SW 1271 (cell line): ENCODE measurements at places on chromosomes 3 and 15.

- no peak for DNase-seq
Observed at GRCh38 chr15:58777107-58777506, 6.0 kb downstream of the MINDY2 start.

DNA sequence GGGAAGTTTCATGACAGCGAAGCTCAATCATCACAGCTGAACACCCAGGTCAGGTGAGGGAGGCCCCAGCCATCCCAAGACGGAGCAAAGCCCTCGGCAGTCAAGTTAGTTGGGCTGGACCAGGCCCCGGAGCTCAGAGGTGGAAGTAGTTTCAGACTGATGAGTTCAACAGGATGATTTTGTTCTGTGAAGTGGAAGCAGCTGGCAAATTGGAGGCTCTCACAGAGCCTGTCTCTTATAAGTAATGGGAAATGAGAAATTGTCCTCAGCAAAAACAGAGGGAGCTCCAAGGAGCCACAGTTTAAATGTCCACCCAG, 245.1 kb downstream of the XXYLT1 start:
- DNase-seq: no peak

- no peak for DNase-seq
Observed at GRCh38 chr3:1953536-1953935, 145.1 kb upstream of the CNTN4 start.

DNA sequence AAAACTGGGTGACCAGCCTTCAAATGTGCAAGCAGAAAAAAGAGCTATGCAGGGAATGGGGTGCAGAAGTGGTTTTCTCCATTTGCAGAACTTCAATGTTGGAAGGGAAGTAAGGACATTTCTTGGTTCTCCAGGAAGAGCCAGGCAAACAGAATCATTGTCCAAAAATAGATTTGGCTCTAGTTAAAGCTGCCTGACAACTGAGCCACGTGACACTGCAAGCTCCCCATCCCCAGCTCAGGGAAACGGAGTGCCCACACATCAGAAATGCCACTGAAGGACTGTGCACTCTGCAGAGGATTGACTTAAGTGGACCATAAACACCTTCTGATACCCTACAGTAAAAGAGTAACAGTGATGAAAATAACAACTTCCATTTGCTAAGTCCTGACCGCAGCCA, 195.6 kb upstream of the NSMCE3 start:
- no peak for DNase-seq

DNA sequence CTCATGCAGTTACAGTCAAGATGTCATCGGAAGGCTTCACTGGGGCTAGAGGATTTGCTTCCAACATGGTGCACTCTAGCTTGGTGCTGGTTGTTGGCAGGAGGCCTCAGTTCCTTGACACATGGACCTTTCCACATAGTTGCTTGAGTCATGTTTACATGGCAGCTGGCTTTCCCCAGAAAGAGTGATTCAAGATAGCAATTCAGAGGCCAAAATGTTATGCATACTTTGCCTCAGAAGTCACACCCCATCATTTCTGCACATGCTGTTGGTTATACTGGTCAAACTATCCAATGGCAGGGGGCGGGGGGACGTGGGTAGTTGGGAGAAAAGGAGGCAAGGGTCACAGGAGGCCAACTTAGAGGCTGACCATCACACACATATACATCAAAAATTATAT, 58.7 kb downstream of the FOXB1 start:
- DNase-seq: no peak

DNA sequence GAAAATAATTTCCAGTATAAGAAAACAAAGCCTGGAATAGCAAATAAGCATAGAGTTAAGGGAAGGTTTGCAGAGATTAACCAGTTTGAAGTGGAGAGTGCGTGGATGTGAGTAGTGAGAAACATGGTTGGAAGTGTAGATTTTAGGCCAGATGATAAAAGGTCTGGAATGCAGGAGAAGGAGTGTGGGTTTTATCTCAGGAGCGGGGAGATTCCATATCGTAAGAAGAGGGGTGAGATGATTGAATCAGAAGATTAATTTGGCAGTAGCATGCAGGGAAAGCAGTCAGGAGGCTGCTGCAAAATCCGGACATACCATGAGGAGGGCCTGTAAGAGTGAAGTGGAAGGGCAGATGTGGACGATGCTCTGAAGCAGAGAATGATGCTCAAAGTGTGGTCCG, 13.7 kb downstream of the PPARG start:
- no peak for DNase-seq

GRCh38 chr15:57920911-57921310, 144.6 kb downstream of the ALDH1A2 start:
- DNase-seq: no peak

DNA sequence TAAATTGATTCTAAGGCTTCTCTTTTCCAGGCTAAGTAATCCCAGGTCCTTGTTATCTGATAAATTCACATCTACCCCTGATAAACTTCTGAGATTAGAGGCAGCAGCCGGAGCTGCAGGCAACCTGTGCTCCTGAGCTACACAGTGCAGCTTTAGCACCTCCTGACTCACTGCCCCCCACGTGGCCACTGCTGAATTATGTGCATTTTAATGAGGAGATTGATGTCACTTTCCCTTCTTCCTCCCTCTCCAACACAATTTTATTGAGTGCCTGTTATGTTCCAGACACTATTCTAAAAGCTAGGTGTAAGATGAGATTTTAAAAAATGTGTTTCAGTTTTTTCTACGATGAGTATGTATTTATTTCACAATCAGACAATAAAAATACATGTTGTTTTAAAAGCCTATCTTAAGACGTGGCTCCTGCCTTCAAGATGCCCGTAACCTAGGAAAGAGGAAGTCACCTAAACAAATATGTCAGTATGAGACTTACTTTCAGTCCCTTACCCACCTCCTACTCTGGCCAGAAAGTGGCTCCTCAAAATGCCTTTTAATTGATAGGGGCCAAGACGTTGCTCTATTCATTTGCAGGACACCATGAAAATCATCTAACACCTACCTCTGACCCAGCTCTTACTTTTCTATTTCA, 161.5 kb upstream of the PFN2 start:
- no peak for DNase-seq

- no peak for DNase-seq
Observed at GRCh38 chr3:175346573-175347356, 487.6 kb downstream of the NAALADL2 start.

DNA sequence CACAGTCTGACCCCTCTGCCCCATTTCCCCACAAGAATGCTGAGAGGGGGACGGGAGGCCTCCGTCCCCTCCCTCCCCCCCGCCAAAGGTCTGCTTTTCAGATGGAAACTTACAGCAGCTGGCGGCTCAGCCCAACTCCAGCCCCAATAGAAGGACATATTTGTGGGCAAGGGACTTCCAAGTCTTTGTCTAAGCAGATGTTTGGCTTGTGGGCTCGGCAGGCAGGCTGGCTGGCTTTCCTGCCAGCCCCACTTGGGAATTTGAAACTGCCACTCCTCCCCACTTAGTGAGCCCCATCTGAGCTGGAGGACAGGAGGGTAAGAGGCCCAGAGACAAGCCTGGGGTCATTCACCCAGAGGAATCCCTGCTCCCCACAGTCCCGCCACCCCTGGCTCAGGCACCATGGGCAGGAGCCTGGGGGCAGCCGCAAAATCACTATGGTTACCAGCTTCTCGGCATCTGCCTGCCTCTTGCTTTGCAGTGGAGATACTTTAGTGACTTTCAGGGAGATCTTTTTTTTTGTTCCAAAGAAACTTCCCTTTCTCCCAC, 53.6 kb downstream of the LMCD1 start:
- DNase-seq: no peak

DNA sequence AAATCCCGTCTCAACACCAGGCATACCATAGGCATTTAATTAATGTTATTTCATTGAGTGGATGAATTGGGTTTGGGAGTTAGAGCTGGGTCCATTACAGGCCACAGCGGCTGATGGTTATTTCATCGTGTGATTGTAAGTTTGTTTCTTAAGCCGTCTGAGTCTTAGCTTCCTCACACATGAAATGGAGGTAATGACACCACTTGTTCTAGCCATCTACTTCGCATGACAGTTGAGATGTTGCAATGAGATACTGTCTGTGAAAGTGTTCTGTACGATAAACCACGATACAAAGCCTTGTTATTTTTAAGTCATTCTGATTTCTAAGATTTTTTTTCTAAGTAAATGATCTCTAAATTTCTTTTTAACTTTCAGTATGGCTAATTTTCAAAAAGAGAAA, 8.6 kb upstream of the TP63 start:
- DNase-seq: no peak

DNA sequence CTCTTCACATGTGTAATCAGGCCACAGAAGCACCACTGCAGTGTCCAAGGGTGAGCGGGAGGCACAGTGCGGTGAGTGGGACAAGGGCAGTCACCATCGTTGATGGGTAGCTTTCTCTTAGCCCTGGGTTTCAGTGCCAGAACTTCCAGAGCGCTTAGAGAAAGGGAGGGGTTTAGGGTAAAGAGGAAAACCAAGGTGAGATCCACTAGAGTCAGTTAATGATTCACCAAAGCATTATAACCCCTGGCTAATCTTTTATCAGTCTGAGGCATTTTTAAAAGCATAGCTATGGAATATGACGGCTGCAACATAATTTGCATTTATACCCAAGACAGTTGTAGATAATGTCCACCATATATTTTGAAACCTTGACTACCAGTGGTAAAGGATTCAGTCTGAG, 94.8 kb downstream of the SHQ1 start:
- no peak for DNase-seq

GRCh38 chr3:53261712-53262111, 5.9 kb upstream of the TKT start:
- DNase-seq: no peak

GRCh38 chr3:196670339-196670738, 30.8 kb downstream of the NRROS start:
- DNase-seq: no peak

GRCh38 chr15:29196290-29196689, 73.3 kb downstream of the NSMCE3 start:
- DNase-seq: no peak

GRCh38 chr3:110620118-110620517, 451.5 kb upstream of the NECTIN3 start:
- DNase-seq: no peak

DNA sequence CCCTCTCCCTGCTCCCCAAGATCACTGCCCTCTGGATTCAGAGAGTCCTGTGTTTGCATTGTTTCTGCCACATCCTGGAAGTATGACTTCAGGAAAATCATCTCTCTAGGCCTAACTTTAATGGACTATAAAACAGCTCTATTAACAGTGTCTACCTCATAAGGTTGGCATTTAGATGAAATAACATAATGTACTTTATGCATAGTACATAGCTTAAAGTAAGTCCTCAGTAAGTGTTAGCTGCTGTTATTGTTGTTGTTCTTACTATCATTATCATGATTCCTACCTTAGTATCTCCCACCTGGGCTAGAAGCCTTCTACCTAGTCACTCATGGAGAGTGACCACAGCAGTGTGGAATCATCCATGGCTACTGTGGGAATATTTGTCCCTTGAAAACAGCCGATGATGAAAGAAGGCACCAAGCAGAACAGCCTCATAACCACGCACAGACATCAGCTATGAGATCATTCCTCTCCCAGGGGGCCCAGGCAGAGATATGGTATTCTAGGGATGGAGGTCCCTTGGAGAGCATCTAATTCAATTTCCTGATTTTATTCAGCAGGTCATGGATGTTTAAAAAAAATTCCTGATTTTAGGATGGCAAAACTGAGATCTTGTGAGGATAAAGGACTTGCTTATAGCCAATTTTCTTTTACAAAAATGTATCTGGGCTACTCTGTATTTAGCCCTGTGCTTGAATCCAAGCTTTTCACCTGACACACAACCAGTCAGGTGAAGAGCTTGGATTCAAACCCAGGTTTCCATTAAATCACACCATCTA, 1.9 kb downstream of the FSD2 start:
- DNase-seq: no peak

DNA sequence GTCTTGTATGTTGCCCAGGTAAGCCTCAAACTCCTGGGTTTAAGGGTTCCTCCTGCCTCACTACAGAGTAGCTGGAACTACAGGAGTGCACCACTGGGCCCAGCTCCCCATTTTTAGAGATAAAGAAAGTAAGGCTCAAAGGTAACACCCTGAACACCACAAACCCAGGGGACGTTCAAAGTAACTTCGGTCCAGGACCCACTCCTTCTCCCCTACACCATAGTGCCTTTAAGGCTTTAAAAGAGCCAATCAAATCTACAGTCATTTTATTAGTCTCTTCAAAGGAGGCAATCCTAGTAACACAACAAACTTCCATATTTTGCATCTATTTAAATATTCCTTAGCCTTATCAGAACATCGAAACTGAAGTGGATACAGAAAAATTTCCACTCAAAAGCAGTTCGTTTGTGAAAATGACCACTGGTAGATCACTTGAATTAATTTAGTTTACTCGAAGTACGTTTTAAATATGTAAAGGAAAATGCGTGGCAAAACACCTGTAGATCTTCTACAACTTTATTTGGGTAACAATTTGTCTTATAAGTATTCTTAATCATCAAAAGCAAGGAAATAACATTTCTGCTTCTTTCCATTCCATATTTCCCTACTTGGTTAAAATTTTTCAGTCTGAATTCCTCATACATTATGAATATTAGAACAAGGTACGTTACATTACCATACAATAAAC, 1.8 kb downstream of the STAG1 start:
- DNase-seq: no peak

GRCh38 chr3:118781232-118781631, 253.4 kb downstream of the IGSF11 start:
- DNase-seq: no peak

DNA sequence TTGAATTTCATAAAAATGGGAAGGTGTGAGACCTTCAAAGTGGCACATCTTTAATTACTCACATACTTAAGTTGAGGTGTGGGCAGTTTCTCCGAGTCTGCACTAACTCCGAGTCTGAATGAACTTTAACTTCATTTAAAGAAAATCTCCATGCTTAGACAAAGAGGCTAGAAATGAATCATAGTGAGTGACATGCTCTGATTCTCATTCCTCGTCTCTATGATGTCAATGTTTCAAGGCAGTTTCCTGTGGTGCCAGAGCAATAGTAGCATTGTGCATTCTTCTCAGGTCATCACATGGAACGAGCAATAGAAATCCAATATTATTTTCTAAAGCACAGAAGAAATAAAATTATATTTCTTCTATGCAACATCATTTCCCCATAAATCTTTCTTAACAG, 224.8 kb downstream of the KCNMB2 start:
- no peak for DNase-seq

DNA sequence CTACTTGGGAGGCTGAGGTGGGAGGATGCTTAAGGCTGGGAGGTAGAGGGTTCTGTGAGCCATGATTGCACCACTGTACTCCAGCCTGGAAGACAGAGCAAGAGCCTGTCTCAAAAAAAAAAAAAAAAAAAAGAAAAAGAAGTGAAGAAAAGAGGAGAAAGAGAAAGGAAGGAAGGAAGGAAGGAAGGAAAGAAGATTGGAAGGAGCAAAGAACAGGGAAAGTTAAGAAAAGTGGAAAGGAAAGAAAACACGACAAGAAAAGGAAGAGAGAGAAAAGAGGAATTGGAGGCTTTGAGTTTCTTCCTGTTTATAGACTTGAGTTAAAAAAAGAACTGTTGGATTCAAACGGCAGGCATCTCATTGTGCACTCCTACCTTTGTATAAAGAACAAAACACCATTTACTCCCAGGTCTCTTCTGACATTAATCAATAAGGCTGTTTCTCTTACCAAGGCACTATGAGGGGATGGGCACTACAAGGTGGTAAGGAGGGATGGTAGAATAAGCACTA, 73.5 kb downstream of the EDEM1 start:
- DNase-seq: no peak

GRCh38 chr15:60397772-60398445, at the start of gene ANXA2:
TSS of gene ANXA2 (minus strand) at chr15:60397986. CDS start at chr15:60386075, 11,911 bp downstream.
- peak; percentile 67 for DNase-seq

GRCh38 chr15:90038632-90039095, 37.5 kb downstream of the ZNF710 start:
- DNase-seq: no peak

- no peak for DNase-seq
Observed at GRCh38 chr15:43545426-43545825, 28.0 kb downstream of the MAP1A start.
